Mesenteric fat pad (tissue), 1 donor: ENCODE measurements at places on chromosomes 3 and 15. TPM values are rescaled to one million over a fixed set of nuclear protein-coding genes. Genes with fewer than 3 reads are reported as not detected.

CGNL1 gene
- 2.4 TPM for total RNA-seq

SERINC4 gene
- total RNA-seq, result 0.22 TPM

GNAT1 gene
- not detected for total RNA-seq

GRCh38 chr15:39874890-39875549 lies 45.0 kb downstream of the GPR176 start:
- DNase-seq, result no peak

- DNase-seq, result no peak
Observed at GRCh38 chr3:153885359-153885758, 235.8 kb upstream of the ARHGEF26 start.

- no peak for DNase-seq
Observed at GRCh38 chr15:88040516-88040915, 216.0 kb downstream of the NTRK3 start.

WDR93 gene
- total RNA-seq, result 0.32 TPM
